ENCODE measurements at places on chromosomes 12 and 14. TPM values are rescaled to one million over a fixed set of nuclear protein-coding genes. Genes with fewer than 3 reads are reported as not detected.
A peak's percentile ranks its signal among the peaks of the same experiment; 100 is the strongest.

DNA sequence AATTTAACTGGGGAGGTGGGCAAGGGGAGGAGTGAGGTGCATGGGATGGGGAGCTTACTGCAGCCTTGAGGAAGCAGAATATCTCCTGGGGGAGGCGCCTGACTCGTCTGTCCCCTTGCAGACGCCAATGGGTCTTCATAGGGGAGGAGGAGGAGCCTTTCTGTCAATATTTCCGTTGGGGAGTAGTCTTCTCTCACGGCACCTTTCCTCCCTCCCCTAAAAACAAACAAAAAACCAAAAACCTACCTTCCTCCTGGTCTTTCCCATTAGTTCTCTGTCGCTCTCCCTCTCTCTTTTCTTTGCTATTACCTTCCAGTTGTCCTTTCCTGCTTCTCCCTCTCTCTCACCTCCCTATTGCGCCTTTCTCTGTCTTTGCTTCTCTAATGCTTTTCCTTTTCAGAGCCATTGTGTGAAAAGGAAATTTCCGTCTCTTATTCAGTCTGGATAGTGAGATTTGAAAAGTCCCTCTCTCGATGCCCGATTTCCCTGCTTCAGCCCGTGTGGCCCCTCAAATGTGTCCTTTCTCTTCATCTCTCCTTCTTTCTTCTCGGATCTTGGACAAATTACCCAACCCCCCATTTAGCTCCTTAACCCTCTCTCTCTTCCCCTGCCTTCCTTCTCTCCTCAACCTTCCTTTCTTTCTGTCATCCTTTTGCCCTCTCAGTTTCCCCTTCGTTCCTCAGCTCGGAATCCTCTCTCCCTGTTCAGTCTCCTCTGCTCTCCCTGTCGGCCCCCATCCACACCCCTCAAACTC lies 5.9 kb downstream of the GPR84 start:
- ATAC-seq: no peak

DNA sequence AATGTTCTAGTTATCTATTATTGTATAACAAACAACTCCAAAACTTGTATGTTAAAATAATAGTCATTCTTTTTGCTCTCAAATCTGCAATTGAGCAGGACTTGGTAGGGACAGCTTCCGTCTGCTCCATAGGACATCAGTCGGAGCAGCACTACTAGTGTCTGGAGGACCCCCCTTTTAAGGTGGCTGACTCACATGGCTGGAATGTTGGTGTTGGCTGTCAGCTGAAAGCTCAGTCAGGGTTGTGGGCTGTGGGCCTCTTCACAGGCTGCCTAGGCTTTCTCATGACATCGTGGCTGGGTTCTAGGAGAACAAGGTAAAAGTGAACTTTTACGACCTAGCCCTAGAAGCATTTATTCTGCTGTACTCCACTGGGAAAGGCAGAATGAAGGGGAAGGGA lies 160.6 kb downstream of the ANO4 start:
- ATAC-seq: no peak

DNA sequence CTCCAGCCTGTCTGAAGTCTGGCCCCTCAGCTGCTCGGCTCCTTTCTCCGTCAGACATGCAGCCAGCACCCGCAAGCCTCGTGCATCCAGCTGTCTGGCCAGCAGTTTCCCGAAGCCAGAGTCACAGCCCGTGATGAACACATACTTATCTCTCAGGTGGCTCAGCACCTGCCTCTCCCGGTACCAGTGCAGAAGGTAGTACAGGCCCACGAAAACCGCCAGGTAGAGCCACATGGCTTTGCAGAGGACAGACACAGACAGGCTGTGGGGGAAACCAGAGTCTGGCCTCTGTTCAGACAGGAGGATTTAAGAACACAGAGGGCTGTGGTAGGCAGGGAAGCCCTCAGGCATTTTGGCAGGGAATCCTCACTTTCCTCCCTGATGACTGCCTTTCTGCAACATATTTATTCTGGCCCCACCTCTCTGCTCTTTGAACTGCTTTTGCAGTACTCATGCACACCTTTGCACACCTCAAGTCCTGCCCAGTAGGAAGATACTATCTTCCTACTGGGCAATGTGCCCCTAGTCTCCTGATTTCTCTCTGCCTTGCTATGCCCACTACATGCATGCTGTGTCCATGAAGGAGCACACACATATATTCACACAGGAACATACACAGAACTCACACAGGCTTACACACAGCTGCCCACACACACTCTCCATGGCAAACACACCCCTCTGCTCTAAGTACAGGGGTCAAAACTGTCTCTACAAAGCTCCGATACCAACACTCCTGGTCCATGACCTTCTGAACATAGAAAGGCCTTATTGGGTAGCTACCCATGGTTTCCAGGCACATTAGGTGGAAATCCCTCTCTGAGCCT lies at the start of gene RDH16:
Gene RDH16 (minus strand): TSS at position 380 of the 824 bp plus-strand sequence. CDS start 146 bp downstream, at position 234.
- ATAC-seq: no peak

GRCh38 chr12:66877925-66878324 lies 199.0 kb upstream of the GRIP1 start:
- ATAC-seq: no peak

DNA sequence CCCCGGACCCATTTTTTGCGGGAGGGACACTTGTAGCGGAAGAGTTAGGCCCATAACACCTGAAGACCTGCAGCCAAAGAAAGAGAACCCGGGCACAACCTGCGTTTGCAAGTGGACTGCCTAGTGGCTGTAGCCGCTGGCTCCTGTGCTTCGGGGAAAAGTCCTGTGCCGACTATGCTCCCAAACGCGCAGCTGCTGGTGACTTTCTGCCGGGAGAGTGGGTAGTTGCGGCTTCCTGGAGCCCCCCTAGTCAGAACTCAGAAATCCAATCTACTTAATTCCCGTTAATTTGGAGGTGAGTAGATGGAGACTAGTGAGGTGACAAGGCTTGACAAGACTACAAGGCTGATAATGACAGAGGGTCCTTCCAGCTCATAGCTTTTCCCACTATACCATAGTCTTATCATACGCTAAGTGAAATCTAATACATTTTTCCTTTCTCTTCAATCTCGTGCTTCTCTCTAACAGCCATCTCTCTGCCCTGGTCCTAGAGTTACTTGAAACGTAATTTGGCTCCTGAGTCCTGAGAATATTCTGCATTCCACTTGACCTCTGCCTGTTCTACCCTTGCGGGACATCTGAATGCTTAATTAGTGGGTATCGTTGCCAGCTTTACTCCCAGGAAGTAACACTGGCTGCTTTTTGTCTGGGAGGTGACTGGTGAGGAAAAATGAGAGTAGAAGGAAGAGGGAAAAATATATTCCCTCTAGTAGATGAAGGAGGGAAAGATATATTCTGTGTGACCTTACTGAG lies 556 bp downstream of the MTHFD1 start:
- ATAC-seq: peak; percentile 3

GRCh38 chr12:3249081-3249800 lies 172.1 kb downstream of the TSPAN9 start:
- ATAC-seq: no peak

DNA sequence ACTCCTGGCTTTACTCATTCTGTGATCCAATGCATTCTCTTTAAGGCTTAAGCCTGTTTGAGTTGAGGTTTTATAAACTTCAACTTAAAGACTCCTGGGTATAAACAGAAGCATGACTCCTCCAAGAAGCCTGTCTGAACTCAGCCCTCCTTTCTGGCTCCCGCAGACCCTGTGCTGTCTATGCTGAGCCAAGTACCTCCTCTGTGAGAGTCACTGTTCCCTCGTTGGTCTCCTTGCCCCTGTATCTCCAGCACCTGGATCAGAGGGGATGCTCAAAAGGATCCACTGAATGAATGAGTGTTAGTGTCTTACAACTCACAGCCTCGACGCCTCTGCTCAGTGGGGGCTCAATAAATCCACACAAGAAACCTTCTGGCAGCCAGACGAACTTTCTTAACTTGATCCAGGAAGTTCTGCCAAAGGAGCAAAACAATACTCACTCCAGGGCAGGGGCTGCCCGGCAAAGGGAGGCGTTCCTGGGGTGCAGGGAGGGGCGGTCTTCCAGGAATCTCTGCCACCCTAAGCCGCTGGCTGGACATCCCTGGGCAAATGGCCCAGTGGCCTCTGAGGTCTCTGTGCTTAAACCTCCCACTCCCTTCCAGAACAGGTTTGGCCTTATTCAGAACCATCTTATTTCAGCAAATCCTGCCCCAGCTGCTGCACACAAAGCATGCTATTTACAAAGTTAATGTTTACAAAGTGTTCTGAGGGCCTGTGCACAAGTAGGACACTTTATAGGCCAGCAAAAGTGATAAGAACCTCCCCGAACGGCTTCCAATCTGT lies 32.9 kb downstream of the MAP1LC3B2 start:
- ATAC-seq: no peak

- peak; percentile 18 for ATAC-seq
These were observed 52.9 kb downstream of the ANO6 start for GRCh38 chr12:45268672-45269411.

- peak; percentile 35 for ATAC-seq
These were observed 66.1 kb upstream of the ARID2 start for GRCh38 chr12:45663455-45663854.

DNA sequence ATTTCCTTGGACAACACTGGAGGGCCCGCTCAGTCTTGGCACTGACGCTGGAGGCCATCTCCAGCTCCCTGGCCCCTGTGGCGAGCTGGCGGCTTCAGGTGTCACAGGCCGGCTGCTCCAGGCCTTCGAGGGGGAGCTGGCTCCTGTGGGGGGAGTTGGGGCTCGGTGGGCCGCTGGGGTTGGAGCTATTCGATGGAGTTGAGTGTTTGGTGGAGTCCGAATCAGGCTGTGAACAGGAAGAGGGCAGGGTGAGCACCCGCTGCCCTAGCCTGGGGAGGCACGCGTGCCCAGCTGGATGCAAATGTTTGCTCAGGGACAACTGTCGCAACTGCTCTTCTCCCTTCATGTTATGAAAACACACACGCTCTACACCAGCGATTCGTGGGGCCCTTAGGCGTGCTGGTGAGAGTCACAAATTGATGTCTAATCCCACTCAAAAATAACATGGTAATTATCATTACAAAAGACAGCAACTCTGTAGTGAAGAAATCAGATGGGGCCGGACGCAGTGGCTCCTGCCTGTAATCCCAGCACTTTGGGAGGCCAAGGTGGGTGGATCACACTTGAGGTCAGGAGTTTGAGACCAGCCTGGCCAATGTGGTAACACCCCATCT lies 11.3 kb downstream of the AMN start:
- ATAC-seq: no peak

- ATAC-seq: no peak
These were observed 8.5 kb downstream of the LTBR start for GRCh38 chr12:6392504-6392903.

DNA sequence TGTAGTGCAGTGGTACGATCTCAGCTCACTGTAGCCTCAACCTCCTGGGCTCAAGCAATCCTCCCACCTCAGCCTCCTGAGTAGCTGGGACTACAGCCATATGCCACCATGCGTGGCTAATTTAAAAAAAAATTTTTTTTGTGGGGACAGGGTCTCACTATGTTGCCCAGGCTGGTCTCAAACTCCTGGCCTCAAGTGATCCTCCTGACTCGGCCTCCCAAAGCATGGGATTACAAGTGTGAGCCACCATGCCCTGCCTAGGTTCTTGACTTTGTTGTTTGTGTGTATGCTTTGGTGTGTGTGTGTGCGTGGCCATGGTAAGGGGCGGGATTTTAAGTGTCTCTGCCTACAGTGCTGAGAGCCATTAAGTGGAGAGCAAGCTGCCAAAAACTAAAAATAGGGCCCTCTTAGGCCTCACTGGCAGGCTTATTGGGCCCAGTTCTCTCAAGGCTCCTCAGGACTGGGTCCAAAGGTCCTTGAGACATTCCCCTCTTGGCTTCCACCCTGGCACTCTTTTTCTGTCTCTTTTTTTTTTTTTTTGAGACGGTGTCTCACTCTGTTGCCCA lies 5.1 kb downstream of the COX14 start:
- ATAC-seq: no peak

DNA sequence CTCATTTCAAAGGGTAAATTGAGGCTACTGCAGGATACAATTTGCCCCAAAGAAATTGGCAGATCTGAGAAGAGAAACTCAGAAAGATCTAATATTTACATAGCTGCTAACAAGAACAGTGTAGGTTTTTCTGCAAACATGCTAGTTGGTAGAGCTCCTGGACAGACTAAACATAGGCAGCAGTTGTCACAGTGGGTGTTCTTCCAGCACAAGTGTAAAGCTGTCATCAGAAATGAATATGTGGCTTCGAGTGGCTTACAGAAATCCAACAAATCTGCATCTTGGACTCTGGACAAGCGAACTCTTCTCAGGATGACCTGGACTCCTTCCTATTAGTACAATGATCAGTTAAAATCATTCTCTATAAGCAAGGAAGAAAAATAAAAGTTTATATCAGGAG lies 5.9 kb downstream of the CBX5 start:
- no peak for ATAC-seq

DNA sequence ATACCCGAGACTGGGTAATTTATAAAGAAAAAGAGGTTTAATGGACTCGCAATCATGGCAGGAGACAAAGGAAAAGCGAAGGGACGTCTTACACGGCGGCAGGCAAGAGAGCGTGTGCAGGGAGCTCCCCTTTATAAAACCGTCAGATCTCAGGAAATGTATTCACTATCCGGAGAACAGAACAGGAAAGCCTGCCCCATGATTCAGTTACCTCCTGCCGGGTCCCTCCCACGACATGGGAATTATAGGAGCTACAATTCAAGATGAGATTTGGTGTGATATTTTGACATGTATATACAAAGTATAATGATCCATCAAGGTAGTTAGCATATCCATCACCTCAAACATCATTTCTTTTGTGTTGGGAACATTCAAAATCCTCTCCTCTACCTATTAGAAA lies 2.3 kb upstream of the CDCA4 start:
- ATAC-seq: no peak

- no peak for ATAC-seq
These were observed 184.8 kb upstream of the RPH3A start for GRCh38 chr12:112606611-112607365.

- ATAC-seq: no peak
These were observed 49.3 kb downstream of the EEA1 start for GRCh38 chr12:92879698-92880322.

GRCh38 chr12:54419088-54419887 lies at the start of gene ITGA5:
Gene ITGA5 (minus strand): TSS chr12:54419266. CDS start chr12:54419198, 68 bp downstream.
- ATAC-seq: peak; percentile 62

GRCh38 chr12:29971446-29971845 lies 187.7 kb upstream of the TMTC1 start:
- ATAC-seq: no peak

- peak; percentile 56 for ATAC-seq
These were observed 40.2 kb upstream of the RIN3 start for GRCh38 chr14:92473261-92473968.

GRCh38 chr12:30953951-30954751 lies 27.6 kb downstream of the TSPAN11 start:
- ATAC-seq: no peak

The TIMM9 gene
- 31.9 TPM for total RNA-seq

The GALNT8 gene
- 0.87 TPM for total RNA-seq

The IFT81 gene
- 2.4 TPM for total RNA-seq

The TAS2R43 gene
- 1.9 TPM for total RNA-seq

The RPGRIP1 gene
- not detected for total RNA-seq

The NPAS3 gene
- not detected for total RNA-seq

The RERG gene
- not detected for total RNA-seq

The INSM2 gene
- total RNA-seq: not detected

The FAM90A1 gene
- total RNA-seq: 0.24 TPM

The ADCY6 gene
- 0.24 TPM for total RNA-seq

The ZBTB39 gene
- total RNA-seq: 4.7 TPM

The PLEKHH1 gene
- 4.9 TPM for total RNA-seq

The BDKRB2 gene
- not detected for total RNA-seq
